IMR-90 (cell line): ENCODE measurements at places on chromosomes 7 and 10. TPM values are rescaled to one million over a fixed set of nuclear protein-coding genes. Genes with fewer than 3 reads are reported as not detected.

DNA sequence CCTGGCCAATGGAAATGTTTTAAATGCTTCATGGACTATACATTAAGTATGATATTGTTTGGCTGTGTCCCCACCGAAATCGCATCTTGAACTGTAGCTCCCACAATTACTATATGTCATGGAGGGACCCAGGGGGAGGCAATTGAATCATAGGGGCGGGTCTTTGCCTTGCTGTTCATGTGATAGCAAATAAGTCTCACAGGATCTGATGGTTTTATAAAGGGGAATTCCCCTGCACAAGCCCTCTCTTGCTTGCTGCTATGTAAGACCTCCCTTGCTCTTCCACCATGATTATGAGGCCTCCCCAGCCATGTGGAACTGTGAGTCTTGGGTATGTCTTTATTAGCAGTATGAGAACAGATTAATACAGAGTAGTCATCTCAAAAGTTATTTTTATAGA lies 32.4 kb upstream of the GRB10 start:
- no peak for DNase-seq

DNA sequence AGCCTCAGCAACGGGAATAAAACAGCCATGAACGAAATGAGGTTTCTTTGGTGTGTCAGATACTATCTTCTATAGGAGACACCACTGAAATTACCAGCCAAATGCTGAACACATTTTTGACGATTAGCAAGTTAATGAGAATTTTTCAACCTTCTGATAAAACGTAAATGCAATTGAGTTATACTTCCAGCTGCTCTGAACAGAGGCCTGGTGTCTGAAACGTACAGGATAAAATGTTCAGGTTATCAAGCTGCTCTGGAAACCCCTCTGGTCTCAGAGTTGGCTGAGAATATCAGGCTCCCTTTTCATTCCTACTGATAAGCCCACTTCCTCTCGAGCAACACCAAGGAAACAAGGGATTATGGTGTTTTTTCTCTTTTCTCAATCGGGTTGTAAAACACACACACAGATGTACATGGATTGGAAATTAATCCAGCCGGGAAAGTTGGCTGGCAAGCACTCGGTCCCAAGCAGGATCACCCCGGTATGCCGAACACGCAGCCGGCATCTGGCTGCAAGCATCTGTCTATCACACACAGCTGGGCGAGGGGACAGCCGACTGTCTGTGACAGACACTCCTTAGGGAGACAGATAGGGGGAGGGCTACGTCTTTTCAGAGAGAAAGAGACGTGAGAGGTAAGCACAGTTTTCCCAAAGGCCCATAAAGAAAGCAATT lies 171.8 kb downstream of the PRKAG2 start:
- no peak for DNase-seq

GRCh38 chr10:97974526-97975525 lies 55.6 kb downstream of the CRTAC1 start:
- DNase-seq = no peak

GRCh38 chr10:33309406-33309805 lies 25.1 kb downstream of the NRP1 start:
- DNase-seq = no peak

GRCh38 chr7:157502701-157503111 lies 165.9 kb downstream of the DNAJB6 start:
- DNase-seq = no peak

GRCh38 chr10:58291538-58292174 lies 22.7 kb downstream of the CISD1 start:
- peak; percentile 71 for DNase-seq

DNA sequence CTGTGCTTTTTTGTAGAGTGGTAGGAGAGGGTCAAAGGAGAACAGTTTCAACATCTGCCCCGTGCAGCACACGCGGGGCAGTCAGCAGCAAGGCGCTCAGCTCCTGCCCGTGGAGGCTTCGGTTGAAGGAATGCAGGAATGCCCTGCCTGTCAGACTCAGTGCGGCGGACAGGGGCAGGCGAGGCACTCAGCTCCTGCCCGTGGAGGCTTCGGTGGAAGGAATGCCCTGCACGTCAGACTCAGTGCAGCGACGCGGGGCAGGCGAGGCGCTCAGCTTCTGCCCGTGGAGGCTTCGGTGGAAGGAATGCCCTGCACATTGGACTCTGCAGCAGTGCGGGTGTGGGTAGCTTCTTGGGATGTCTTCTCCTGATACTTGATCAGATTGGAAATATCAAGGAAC lies 37.0 kb downstream of the PPP2R2D start:
- no peak for DNase-seq

GRCh38 chr7:158247758-158248487 lies 339.7 kb downstream of the PTPRN2 start:
- DNase-seq = no peak

GRCh38 chr10:90289037-90289436 lies 568.8 kb downstream of the HTR7 start:
- DNase-seq = peak; percentile 46

DNA sequence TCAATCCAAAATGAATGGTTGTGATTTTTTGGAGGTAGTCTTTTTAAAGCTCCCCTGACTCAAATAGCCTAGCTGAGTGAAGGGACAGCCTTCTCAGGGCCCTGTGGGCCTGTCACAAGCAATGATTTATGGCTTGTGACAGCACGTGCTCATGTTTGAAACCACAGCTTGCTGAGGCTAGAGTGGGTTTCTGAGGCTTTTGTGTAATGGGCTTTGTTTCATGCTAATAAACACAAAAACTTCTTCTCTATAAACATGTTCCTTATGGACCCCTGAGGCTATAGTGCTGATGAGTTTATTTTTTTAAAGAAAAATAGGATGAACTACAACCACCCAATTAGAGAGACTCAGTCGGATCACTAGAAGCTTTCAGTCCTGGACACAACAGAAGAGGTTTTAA lies 36.1 kb upstream of the BET1 start:
- DNase-seq = no peak

DNA sequence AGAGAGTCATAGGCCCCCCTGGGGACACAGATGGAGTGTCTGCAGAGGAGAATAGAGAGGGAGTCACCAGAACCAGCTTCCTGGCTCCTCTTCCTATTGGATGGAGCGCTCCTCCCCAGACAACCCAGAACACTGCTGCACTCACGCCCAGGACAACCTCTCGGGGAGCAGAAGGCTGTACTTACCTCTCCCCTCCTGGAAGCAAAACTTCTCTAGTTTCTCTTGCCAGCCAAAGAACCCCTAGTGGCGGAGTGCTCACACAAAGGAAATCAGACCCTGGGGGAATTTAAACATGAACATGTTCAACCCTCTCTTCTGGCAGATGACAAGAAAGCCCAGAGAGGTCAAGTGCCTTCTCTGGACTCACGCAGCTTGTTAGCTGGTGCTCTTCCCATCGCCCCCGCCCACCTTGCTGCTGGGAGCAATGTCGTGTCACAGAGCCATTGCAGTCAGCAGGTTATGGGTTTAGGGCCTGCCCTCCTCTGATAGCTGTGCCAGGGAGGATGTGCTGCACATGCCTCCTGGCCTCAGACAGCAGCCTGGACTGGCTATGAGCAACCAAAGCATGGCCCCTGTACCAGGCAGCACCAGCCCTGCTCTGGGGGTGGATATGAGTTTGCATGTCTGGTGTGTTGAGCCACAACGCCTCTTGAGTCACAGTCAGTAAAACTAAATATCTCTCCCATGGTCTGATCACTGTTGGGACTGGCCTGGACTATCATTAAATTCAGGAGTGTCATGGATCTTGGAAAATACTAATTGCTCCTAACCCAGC lies 84.4 kb downstream of the SLIT1 start:
- DNase-seq = no peak

DNA sequence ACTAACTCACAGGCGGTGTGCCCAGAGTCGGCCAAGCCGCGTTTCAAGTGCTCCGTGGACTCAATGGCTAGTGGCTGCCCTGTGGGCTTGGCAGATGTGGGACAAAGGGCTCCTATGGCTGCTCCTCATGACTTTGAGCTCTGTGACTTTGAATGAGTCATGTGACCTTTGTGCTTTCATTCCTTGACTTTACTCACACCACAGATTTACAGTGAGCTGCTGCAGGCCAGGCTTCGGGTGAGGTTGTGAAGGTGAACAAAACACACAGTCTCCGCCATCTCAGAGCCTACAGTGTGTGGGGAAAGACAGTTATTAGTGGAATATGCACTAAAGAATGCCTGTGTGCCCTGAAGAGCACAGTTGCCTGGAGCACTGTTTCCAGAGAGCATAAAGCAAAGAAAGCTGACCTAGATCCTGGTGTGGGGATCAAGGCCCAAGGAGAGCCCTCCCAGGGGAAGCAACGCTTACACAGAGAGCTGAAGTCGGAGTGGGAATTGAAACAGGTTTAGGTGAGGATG lies 29.7 kb upstream of the PLEKHA1 start:
- peak; percentile 16 for DNase-seq

DNA sequence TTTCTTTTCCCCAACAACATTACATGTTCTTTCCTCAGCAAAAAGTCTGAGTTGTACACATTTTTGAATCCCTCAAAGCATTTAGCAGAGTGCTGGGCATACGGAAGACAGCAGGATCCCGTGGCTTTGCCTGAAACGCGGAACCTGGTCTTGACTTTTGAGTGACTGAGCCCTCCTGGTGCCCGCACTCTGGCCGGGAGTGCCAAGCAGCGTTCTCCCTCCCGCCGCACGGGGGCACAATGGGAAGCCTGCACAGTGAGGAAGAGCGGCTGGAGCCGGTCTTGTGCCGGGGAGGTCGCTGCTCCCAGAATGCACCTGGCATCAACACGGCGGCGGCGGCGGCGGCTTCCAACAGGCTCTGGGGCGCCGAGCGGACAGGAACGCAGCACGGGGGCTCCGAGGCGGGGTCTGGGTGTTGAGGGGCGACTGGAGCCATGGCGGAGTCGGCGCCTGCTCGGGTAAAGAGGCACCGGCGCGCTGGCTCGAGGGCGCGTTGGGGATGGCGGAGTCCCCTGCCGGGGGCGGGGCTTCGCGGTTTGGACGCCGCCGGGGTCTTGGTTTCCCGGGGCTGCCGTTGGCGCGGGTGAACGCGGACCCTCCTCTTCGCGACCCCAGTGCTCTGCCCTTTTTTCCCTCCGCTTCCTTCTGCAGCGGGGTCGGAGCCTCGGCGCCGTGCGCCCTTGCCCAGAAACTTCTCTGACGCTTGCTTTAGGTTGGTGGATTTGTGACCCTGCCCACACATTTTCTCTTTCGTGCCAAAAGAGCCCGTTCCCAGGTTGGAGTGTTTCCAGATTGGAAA lies at the start of gene ZNF212:
TSS of gene ZNF212 (plus strand) at position 307 of the 799 bp plus-strand sequence. CDS start at position 435, 128 bp downstream.
- peak; percentile 83 for DNase-seq

GRCh38 chr7:7100432-7100849 lies 81.9 kb upstream of the C1GALT1 start:
- no peak for DNase-seq

DNA sequence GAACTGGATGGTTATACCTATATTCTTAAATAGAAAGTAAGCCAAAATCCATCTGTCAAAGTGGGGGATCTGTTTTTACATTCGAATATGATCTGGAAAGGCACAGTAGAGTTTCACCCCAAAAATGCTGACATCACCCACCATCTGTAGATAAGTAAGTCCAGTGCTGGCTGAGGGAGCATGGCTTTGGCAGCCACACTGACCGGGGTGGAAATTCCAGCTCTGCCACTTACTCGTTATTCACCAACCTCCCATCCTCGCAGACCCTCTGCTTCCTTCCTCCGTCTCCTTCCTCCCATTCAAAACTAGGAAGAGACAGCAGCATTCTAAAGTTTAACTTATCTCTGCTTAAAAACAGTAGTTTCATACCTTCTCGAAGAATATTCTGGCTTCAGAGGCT lies 84.9 kb upstream of the GATA3 start:
- no peak for DNase-seq

- peak; percentile 93 for DNase-seq
Measured at GRCh38 chr10:51832652-51833383, 133.4 kb upstream of the CSTF2T start.

- DNase-seq = peak; percentile 49
Measured at GRCh38 chr7:44486693-44487092, 3.8 kb downstream of the NUDCD3 start.

DNA sequence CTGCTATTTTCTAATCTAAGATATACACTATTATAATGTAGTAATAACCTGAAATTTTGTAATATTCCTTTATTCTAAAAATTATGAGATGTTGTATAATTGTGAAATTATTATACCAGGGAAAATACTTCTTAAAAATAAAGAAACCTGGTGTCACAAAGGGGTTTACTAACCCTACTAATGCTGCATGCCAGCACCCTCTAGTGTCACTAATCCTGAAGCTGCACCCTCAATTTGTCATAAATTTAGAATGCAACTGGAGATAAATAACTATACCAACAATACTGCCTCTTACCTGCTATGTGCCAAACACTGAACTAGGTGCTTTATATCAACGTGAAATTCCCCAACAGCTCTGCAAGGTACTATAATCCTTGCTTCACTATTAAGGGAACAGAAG lies 30.8 kb downstream of the TM9SF3 start:
- no peak for DNase-seq

GRCh38 chr7:92528188-92528957 lies at the start of the genes PEX1 and RBM48:
Gene PEX1 (minus strand): TSS chr7:92528520. CDS start chr7:92528435, 85 bp downstream.
Gene RBM48 (plus strand): TSS chr7:92528795. CDS start chr7:92528814, 19 bp downstream.
- peak; percentile 99 for DNase-seq

GRCh38 chr10:18059826-18060559 lies 80.2 kb upstream of the CACNB2 start:
- DNase-seq = peak; percentile 47

- no peak for DNase-seq
Measured at GRCh38 chr7:152571068-152571467, 104.9 kb downstream of the XRCC2 start.

DNA sequence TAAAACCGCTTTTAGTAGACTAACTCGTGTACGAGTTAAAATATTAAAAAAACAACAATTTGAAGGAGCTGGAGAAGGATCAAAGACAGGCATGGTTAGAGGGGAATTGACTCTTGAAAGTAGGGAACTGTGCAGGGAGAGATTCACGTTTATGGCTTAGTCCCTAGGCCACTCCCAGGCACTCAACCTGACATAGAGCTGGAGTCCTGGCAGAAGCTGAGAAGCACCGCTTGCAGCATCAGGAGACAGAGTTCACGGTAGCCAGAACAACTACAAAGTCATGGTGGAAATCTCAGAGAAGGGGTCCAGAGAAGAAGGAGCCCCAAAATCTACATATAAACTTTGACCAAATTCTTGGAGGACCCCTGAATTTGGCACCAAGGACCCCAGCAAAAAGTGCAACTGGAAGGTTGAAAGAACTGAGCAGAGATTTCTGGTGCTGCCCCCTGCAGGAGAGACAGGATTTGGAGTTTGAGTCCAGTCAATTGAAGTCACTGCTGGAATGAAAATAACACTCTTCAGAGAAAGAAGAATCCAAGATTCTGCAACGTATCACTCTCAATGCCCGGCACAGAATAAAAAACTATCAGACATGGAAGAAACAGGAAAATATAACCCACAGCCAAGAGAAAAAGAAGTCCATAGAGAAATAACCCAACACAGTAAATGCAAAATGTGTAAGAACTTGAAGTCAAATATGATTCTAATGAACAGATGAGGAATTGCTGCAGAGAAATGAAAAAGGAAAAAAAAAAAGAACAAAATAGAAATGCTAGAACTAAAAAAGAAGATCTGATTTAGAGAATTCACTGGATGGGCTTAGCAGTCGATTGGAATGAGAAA lies 493.3 kb upstream of the PODXL start:
- DNase-seq = peak; percentile 17

The MBL2 gene
- not detected in 2 replicates for total RNA-seq

The CYP2C18 gene
- not detected in 2 replicates for total RNA-seq

The PRTFDC1 gene
- 17.9 and 24.2 TPM in 2 replicates for total RNA-seq

The ITPRID1 gene
- not detected in 2 replicates for total RNA-seq

The ANXA8L1 gene
- total RNA-seq = 0.18 and 0.28 TPM in 2 replicates

The TMEM184A gene
- total RNA-seq = 0.28 and 0.36 TPM in 2 replicates

The NUDT1 gene
- 36.1 and 49.1 TPM in 2 replicates for total RNA-seq

The LRRC17 gene
- 271 and 280 TPM in 2 replicates for total RNA-seq

The LIPF gene
- not detected in 2 replicates for total RNA-seq

The GPER1 gene
- total RNA-seq = 2.0 and 2.2 TPM in 2 replicates

The COL17A1 gene
- total RNA-seq = 0.18 and 0.83 TPM in 2 replicates

The PWWP2B gene
- 1.9 and 2.2 TPM in 2 replicates for total RNA-seq
